ENCODE measurements at places on chromosomes 12 and 14. TPM values are rescaled to one million over a fixed set of nuclear protein-coding genes. Genes with fewer than 3 reads are reported as not detected.

DNA sequence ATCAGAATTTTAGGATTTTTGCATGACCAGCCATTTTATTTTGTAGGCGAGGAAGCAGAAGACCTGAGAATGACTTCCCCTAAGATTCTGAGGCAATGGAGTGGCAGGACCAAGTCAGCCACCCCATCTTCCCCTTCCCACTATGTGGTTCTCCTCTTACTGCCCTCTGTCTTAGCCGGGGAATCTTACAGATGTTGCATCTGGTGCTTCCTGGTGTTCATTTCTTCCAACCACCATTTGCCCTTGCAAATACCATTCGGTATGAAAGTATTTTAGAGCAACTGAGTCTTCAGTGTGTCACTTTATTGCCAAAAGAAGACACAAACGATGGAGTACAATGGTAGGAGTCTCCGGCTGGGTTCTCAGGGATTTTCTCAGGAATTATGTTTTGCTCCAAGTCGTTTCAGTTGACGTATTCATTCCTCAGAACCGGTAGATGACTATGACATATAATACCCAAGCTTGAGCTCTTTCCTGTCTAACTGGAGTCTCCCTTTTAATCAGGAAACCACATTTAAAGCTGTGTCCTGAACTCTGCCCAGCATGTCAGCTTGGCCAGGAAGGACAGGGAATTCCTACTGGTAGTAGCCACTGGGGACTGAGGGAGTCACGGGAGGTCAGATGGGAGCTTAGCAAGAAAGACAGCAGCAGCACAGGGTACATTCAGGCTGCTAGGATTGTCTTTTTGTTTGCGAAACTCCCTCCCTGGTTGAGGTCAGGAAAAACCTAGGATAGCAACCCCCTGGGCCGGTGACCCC, 87.0 kb downstream of the SAMD4A start:
- peak; percentile 26 for DNase-seq

DNA sequence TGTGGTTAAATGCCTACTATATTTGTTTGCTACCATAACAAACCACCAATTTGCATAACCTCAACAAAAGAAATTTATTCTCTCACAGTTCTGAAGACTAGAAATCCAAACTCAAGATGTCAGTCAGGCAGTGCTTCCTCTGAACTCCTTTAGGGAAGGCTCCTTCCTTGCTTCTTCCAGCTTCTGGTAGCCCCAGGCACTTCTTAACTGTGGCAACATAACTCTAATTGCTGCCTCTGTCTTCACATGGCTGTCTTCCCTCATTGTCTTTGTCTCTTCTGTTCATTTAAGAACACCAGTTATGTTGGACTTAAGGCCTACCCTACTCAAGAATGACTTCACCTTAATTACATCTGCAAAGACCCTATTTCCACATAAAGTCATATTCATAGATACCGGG, 206.9 kb downstream of the SYT1 start:
- DNase-seq: no peak

- no peak for DNase-seq
These were observed 11.6 kb downstream of the POMT2 start for GRCh38 chr14:77309131-77309530.

DNA sequence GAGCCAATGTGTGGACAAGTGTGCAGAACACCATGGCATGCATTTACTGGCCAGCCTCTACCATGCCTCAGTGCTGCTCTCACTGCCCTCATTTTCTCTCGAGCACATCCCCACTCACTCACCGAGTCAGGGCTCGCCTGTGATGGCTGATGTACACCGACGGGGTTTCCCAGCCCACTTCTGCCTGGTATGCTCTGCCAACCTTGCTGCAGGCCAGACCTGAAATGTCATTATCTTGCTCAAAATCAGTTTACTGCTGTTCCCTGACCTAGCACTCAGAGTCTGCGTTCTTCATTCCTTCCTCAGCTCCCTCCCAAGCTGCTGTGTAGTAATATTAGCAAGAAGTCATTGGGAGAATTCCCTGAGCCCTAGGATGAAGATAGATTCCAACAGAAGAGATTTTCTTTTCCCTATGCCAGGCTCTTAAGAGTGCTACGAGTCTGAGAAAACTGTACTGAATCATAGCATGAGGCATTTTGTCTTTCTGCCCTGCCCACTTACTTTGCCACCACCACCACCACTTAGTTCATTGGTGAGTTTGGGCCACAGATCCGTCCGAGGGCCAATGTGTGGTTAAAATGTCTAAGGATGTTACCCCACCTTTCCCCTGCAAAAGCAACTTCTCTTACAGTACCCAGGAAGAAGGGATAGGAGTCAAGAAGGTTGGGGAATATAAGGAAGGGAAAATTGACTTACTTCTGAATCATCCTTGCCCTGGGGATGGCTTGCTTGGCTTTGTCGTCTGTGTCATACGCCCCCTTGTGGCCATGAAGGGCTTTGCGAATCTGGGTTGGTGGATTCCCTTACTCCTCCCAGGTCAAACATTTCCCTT, 51.0 kb downstream of the BMAL2 start:
- peak; percentile 78 for DNase-seq

DNA sequence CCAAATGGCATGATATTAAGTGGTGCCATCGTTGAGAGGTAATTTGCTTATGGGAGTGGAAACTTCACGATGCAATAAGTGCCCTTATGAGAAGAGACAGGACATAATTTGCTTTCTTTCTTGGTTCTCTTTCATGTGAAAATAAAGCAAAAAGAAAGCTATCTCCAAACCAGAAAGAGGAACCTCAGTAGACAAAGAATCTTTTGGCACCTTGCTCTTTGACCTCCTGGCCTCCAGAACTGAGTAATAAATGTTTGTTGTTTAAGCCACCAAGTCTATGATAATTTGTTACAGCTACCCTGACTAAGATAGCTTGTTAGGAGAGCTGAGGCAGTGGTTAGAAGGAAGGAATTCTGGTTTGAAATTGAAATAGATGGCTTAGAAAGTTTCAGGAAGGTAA, 39.6 kb downstream of the CCER1 start:
- no peak for DNase-seq

DNA sequence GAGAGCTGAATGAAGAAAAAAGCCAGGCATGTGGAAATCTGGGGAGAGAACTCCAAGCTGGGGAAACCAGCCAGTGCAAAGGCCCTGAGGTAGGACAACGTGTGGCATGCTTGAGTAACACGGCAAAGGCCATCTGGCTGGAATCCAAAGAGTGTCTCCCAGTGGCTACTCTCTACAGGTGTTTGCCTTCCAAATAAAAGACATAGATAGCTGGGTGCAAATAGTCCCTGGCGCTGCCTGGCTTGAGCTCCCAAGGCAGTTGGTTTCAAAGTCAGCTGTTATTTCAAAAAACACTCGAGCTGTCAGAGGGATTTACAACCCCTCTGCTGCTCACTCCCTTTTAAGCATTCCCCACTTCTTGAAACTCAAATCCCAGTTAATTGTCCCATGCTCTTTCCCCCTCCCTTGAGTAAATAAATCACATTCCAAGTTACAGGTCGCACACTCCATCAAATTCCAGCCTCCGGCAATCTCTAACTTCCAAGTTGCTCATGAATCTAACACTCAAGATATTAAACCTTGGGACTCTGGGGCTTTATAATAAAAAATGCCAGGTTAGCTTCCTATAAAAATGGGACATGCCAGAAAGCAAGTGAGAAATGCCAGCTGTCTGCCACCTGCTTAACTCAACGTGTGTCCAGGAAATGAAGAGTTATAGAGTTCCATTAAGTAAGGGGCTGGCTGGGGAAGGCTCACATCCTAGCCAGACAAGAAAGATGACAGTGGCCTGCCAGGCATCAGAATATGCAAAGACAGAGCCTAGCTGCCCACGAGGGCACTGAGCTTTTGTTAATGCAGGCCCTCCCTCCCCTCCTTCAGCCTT, 133.6 kb upstream of the NOS1 start:
- peak; percentile 89 for DNase-seq

- DNase-seq: no peak
These were observed 210.7 kb upstream of the TMEM132C start for GRCh38 chr12:128056136-128056801.

PYGL gene
- 21.7 TPM for total RNA-seq

FERMT2 gene
- 46.0 TPM for total RNA-seq

- no peak for DNase-seq
These were observed 192.3 kb downstream of the ANO4 start for GRCh38 chr12:100986595-100987547.

DNA sequence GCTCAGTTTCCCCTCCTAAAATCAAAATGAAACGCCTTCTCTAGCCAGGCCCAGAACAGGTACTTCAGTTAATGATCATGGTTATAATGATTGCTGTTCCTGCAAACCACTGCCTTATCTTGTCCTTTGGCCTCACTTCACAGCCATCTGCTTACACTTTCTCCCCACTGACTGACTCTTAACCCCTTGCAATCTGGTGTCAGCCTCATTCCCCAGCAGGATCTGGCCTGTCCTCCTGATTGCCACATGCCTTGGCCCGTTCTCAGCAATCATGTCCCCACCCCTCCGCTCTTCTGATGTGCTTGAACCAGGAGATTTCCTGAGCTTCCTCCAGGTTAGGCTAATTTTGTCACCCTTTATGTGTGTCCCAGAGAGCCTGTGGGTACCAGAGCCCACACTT, 64.5 kb downstream of the KCNA1 start:
- DNase-seq: no peak

DNA sequence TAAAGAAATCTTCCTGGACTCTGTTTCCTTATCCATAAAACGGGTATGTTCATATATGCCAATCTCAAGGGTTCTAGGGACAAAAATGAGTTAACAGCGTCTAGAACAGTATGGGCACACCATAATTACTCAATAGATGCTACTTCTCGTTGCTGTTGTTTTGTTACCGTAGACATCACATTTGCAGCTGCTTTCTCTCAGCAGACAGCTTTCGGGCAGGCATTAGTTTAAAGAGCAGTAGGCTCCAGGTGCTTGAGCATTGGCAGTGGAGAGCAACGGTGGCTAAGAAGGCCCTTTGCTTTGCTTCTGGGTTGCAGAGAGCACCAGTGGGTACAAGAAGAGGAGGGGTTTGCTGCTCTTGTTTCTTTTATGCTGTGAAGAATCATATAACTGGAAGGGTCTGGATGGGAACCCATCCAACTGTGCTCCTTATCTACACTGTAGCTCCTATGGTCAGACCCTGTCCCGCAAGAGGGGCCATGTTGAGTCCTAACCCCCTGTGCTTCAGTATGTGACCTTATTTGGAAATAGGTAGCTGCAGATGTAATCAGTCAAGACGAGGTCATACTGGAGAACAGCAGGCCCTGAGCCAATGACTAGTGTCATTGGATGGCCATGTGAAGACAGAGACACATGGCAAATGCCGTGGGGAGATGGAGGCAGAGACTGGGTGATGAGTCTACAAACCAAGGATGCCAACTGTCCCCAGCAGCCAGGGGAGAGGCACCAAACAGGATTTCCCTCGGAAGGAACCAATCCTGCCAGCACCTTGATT, 120.0 kb downstream of the RBM19 start:
- DNase-seq: no peak

DNA sequence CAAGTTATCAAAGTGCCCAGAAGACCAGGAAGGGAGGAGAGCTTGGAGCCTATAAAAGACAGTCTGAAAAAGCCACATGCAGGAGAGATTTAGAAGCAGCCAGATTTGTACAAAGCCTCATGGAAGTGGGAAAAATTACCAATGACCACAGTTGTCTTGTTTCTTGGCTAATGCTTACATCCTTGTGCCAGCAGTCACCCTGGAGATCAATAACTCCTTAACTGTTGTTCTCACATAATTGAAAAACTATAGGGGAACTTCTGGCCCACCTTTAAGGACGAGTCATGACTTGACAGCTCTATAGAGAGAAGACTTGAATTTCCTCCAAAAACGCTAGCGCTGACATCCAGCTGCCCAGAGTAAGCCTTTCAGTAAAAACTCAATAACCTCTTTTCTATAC, 313.1 kb downstream of the GALC start:
- DNase-seq: no peak

CIT gene
- total RNA-seq: 13.3 TPM

DNA sequence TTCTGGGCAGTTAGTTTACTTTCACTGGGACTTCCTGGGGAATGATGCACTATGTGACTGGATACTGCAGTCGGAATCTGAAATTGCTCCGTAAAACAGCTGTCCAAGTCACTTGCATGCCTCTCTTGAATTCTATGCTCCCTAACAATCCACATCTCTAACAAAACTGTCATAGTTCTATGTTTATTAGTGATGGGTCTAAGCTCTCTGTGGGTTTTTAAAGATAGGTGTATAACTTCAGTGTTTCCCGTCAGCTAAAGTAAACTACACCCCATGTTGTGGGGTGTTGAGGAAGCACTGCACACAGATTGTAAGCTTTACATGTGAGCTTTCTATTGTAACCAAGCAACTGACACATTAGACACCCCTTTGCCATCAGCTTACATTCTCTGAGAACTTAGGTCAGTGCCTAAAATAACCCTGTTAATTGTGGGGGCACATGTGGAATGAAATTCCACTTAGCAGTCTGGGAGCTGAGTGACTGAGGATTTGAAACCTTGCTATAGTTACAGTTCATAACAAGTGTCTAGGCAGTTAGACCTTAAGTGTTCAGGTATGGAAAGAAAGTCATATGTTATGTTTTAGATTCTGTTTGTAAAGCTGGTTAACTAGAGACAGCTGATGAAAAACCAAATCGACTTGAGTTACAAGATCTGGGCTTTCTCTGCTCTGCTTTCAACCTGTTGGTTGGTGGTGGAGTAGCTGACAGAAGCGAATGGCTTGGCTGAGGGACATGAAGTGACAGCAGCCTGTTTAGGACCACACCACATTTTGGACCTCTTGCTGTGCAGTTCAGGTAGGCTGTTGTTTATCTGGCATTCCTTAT, 165.7 kb downstream of the AKAP6 start:
- DNase-seq: no peak

DNA sequence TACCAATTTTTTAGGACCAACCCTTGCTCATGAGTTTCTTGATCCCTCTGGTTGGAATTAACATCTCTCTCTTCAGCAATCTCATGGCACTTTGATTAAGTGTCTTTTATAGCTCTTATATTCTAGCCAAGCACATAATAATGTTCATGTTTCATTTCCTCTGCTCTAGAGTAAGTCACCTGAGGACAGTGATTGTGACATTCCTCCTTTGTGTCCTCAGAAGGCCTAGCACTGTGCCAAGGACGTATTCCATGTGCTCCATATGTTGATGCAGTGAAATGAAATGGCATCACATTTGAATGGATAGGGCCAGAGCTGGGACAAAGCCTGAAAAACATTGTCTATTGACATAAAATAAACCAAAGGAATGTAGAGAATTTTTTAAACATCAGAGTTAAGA, 322.8 kb upstream of the PRICKLE1 start:
- DNase-seq: no peak

- no peak for DNase-seq
These were observed 16.1 kb upstream of the CCDC85C start for GRCh38 chr14:99619835-99620834.

DNA sequence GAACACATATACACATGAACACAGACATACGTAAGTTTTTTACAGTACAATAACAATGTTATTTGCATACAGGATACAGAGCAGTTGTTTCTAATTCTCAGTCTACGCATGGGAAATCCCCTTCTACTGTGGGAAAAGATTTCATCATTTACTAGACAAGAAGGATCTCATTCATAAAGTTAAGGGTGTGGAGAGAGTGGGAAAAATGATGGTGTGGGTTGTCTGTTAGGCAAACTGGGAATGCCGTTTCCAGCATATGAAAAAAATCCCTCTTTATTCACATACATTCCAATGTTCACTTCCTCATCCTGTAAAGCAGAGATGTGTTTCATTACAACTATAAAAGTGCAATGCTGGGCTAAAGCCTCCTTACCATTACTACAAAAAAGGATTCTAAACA, 120.9 kb downstream of the SINHCAF start:
- DNase-seq: peak; percentile 51

- DNase-seq: no peak
These were observed 209.7 kb downstream of the SYNE2 start for GRCh38 chr14:64062381-64063115.

C12orf54 gene
- total RNA-seq: not detected

- DNase-seq: no peak
These were observed 88.3 kb downstream of the GTF2A1 start for GRCh38 chr14:81132468-81132867.

- DNase-seq: no peak
These were observed 59.9 kb downstream of the LIN7A start for GRCh38 chr12:80877721-80878265.
